ENCODE measurements at places on chromosomes 2 and 18.

DNA sequence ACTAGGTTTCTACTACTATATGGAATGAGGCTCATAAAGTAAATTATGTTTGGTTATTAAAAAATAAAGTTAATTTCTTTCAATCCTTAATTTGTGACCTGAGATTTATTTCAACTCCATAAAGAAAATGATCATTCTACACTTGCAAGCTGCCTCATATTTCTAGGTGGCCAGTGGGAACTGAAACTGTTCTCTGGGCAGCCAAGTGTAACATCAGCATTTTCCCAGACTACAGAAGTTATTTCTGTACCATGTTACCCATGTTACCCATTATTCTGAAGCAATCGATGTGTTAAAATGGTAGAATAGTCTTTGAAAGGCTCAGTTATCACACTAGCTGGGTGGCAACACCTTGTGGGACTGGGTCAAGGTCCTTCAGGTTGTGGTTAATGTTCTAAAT, 139.3 kb upstream of the FBXO11 start:
- DNase-seq: no peak

DNA sequence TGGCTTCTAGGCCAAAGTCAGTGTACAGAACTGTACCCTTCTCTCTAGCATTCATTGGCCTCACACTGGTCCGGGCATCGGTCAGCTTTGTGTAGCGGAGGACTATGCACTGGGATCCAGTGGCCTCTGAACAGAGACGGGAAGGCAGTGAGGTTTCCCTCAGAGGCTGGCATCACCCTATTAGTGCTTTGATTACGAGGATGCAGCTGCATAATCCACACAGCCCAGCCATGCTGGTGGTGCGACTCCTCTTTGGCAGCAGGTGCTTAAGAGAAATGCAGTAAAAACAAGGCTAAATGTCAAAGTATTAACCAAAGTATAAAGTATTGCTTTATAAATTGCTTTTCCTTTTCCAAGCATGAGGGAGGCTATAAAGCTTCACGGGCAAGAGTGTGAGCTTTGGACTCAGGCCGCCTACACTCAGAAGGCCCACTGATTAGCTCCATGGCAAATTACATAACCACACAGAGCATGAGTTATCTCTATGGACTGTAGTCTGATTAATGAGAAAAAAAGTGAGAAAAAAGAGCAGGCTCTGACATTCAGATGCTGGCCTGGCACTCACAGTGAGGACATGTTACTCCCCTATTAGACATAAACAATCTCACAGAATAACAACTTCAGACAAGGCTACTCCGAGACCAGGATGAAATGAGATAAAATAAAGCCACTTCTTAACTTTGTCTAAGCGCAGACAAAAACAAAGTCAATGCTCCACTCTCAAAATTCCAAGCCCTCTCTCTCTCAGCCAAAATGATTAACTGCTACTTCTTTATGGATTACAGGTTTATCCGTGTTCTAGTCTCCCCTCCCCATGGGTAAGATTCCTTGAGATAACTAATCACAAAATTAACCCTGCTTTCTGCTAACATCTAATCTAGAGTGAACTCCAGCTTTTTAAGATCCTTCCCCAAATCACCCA, 6.4 kb upstream of the CRYGC start:
- no peak for DNase-seq

DNA sequence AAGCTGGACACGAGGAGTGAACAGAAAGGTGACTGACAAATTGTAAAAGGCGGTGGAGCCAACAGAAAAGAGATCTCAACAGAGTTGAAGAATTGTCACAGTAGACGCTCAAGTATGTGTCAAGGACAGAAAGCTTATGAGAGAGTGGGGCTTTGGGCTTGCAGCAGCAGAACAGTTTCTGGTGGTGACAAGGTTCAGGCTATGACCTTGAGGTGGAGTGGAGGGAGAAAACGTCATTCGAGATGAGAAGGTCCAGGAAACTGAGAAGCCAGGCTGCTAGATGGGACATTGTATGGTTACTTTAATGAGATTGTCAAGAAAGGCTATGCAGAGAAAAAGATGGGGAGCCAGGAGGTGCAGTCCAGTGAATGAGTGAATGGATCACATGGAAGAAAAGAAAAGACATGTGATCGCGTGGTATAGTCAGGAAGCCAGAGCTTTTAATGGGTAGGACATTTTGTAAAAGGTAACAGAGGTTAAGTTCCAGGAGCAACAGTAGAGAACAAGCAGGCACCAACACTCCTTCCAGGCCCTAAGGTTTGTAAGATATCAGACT, 91.1 kb upstream of the EPC2 start:
- no peak for DNase-seq

- DNase-seq: no peak
Observed at GRCh38 chr2:200779214-200779613, 32.5 kb upstream of the BZW1 start.

DNA sequence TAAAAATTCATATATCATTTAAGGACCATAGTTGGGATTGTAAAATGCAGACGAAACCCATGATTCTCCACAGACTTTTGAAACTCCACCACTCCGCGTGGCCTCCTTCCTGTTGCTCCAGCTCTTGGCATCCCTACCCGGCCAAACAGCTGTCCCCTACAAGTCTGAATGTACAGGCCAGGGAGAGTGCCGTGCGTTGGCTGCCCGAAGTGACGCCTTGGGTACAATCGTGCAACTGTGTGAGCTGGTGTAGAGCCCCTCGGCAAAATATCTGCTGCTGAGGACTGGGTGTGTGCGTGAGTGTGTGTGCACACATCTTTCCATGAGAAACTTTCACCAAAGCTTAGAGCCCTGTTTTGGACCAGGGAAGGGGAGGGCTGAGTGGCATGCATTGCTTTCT, 43.8 kb upstream of the ZNF516 start:
- no peak for DNase-seq

GRCh38 chr2:206002440-206002839, 83.5 kb downstream of the INO80D start:
- DNase-seq: no peak

DNA sequence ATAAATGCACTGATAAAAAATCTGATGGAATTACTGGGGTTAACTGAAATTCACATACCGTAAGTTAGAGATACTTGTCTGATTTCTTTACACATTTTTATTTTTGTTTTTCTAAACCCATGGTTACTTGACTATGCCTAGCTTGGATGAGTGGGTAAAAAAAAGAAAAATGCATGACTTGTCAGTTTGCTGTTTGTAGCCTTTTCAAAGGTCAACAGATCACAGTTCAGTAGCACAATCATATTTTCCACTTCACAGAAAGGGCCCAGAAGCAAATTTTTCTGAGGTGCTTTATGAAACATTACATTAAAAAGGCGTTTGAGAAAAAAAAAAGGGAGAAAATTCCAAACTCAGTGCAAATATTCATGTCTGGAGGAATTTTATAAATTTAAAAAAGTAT, 16.4 kb downstream of the SLC16A14 start:
- DNase-seq: no peak

DNA sequence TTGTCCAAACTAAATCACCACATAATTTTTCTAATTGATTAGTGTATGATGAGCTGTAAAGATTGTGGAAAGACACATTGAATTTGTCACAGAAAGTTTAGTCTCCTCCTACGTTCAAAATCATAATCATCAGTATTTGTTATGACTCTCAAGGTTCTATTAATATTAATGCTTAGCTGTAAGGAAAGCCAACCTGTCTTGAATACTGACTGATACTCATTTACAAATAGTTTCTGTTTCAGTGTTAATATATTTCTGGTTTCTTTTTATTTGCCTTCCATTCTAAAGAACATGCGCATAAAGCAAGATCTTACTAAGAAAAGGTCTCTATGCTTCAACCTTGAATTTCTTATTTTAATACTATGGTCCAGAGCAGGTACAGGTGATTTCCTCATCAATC, 55.1 kb downstream of the CPS1 start:
- DNase-seq: no peak

DNA sequence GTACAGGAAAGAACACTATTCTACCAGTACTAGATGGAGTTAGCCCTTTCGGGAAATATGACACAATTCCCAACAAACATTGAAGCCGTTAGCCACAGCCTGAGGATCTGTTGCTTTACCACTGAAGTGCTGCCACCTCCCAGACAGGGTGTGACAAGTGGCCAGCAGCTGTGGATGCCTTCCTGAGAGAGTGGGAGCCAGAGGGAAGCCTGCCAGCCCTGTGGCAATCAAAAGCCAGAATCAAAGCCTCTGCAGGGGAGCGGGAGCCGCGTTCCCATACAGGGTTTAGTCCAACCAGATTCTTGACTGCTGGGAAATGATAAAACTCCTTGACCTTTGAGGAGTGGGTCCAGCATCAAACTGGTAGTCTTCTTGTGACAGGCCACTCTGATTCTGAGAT, 38.0 kb downstream of the SLC4A1AP start:
- no peak for DNase-seq

- DNase-seq: no peak
Observed at GRCh38 chr2:84781942-84782716, 98.8 kb downstream of the TRABD2A start.
